Fibroblast of mammary gland (primary cell): ENCODE measurements at places on chromosomes 6 and 20.

DNA sequence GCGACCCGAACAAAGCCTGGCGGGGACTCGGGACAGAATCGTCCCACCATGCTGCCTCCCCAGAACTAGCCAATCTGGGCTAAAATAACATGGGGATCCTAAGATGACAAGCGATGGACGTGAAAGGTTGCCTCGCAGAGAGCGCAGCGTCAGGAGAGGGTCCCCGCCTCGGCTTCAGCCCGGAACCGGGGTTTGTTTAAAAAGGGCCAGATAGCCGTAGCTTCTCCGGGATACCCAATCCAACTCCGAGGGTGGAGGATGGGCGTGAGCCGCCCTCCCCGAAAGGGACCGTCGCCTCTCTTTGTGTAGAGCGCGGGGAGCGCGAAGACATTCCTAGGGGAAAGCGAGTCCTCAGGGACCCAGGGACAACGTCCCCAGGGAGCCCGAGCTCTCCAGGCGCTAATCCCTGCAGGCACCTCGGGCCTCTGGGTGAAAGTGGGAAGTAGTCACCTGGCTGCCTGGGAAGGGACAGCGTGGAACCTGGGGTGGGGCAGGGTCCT, 643 bp downstream of the CD24 start:
- no peak for DNase-seq

GRCh38 chr20:12729326-12729725, 279.4 kb upstream of the SPTLC3 start:
- DNase-seq = no peak

DNA sequence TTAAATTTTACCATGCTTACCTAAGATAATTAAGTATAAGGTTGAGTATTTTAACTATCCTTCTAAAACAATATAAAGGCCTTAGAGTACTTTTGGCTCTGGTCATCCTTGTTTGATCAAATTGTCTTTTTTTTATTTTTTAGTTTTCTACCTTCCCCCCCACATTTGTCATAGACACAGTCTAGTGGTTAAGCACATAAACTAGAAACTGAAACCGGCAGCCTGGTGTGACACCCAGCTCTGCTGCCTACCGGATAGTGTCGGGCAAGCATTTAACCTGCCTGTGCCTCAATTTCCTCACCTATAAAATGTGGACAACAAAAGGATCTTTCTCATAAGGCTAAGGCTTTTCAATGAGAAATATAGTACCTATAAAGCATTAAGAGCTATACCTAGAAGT, 21.6 kb upstream of the TULP4 start:
- DNase-seq = no peak

- no peak for DNase-seq
These were observed 4.3 kb downstream of the ARFRP1 start for GRCh38 chr20:63703471-63703975.

DNA sequence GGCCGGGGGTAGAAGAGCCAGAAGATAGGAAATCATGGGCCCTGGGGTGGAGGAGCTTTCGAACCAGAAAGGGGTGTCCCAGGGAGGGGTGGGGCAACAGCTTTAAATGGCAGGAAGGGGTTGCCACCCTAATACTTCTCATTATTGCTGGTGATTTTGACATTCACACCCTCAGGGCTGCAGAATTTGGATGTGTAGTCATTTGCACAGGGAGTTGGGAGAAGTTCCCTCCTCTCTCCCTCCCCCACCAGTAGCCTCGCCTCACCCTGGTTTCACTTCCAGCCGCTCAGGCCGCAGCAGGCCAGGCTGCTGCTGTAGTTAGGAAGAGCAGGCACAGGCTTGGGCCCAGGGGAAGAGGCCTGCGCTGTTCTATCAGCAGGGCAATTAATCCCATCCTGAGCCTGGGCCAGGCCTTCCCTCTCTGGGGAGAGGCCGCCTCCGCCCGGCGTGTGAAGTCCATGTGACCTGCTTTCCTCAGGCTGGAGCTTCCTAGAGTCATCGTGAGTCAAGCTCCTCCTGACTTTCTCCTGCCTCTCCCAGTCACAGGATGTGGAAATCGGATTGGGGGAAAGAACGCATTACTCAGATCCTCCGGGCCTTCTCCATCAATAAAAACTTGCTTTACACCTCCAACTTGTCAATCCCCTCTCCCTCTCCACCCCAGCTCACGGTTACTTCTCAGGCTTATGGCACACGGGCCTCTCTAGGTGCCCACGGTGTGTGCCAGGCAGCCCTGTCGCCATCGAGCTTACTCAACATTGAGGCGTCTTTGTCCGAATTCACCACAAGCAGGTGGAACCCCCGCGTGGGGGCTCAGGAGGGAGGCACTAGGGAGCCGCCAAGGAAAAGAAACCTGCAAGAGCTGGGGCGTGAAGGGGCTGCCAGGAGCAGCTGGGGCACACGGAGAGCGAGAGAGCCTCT, 7.8 kb downstream of the ADTRP start:
- peak; percentile 100 for DNase-seq

- no peak for DNase-seq
These were observed 43.7 kb upstream of the TBC1D7 start for GRCh38 chr6:13372076-13372475.

DNA sequence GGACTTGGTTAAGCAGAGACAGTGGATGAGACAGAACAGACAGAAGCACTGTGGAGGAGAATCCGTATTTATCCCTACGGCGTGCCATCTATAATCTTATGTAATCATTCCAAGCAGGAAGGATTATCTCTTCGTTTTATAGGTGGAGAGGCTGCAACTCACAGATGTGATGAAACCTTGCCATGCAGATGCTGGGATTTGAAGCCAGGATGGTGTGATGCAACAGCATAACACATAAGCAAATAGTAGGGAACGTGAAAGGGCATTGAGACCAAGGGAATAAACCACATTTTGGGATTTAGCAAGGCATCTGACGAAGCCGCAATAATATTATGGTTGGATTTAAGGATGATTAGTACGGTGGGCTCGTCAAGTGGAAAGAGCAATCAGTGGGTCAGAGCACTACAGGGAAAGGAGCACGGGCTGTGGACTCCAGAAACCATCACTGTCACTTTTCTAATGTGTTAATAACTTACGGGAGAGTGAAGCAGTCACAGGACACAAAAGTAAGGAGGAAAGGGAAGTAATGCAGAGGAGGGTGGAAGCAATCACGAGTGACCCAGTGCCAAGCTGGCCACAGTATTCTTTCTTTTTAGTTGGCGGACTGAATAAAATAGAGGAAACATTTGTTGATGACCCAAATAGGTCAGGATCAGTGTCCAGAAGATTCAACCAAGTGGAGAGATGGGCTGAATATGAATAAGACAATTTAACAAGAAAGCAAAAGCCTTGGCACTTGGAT, 119.6 kb upstream of the EDN1 start:
- DNase-seq = peak; percentile 48

DNA sequence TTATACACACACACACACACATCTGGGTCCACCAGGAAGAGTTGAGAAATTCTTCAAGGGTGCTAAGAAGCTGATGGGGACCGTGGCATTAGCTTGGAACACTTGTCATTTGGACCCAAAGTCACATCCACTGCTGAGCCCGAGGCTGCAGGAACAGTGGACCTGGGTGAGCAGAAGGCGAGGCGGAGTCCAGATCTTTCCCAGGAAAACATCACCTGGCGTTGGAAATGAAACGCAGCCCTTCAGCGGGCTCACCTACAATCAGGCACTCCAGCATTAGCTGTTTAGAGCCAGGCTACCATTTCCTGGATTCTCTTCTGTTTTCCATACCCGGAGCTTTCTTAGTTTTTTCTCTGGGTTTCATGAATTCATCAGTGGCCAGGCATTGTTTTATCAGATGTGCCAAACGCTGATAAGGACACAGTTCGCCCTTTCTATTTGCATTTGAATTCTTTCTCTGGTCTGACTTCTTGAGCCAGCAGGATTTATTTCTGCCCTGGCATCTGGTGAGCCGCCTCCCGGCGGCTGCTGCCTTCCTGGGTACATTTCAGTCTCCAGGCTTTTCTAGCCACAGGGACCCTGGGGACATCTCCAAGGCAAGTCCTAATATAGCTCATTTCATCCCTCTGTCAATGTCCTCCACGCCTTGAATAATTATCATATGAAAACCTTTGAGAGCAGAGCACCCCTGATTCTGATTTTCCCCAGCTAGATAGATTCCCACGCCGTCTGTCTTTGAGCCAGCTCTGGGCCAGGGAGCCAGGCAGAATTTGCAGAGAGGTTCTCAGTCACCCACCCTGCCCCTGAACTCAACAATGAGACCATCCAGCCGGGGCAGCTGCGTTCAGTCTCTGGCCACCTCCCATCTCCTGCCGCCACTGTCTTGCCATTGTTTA, 170.9 kb downstream of the TTLL2 start:
- no peak for DNase-seq

DNA sequence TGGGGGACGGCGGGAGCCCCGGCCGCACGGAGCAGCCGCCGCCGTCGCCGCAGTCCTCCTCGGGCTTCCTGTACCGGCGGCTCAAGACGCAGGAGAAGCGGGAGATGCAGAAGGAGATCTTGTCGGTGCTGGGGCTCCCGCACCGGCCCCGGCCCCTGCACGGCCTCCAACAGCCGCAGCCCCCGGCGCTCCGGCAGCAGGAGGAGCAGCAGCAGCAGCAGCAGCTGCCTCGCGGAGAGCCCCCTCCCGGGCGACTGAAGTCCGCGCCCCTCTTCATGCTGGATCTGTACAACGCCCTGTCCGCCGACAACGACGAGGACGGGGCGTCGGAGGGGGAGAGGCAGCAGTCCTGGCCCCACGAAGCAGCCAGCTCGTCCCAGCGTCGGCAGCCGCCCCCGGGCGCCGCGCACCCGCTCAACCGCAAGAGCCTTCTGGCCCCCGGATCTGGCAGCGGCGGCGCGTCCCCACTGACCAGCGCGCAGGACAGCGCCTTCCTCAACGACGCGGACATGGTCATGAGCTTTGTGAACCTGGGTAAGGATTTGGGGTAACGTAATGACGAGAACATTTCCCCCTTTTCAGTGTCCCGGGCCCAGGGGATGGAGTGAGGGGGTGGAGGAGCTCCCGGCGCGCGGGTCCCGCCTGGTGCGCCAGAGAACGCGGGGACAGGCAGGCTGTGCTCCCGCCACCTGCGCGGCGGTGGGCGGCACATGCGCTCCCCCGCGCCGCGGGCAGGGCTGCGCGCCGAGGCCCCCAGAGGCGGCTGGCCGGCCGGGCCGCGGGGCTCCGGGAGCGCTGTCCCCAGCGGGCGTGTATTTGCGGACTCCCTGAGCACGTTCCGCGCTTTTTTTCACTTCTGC, 1.4 kb downstream of the BMP6 start:
- no peak for DNase-seq

DNA sequence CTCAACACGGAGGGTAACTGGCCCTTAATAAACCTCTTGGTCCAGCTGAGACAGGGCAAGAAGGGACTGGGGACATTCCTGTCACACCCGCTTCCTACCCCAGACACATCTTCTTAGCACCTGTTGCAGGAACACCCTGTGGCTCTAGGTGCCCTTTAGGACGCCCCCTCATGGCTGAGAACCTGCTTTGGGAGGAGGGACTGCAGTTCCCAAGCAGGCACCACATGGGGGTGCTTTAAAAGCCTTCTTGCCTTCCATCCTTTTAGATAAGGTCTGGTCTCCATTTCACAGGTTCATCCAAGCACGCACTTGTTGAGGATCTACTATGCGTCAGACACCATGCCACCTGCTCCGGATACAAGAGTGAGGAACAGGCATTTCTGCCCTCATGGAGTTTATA, 26.6 kb downstream of the NSFL1C start:
- DNase-seq = peak; percentile 26

GRCh38 chr20:38460040-38460623, 12.5 kb upstream of the RALGAPB start:
- peak; percentile 67 for DNase-seq

DNA sequence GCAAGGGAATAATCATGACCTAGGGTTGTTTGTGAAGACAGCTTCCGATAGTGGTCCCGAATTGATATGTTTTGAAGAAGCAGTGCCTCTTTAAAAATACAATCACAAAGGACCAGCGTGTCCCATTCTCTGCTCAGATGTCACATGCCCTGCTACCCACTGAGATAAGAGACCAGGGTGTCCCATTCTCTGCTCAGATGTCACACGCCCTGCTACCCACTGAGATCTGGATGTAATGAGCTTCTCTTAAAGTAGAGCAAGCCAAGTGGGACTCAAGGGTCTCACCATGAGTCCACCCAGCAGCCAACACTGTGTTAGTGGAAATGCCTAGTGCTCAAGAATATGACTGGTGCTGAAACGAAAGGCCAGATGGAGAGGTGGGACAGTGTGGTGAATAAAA, 22.2 kb downstream of the RIN2 start:
- no peak for DNase-seq

DNA sequence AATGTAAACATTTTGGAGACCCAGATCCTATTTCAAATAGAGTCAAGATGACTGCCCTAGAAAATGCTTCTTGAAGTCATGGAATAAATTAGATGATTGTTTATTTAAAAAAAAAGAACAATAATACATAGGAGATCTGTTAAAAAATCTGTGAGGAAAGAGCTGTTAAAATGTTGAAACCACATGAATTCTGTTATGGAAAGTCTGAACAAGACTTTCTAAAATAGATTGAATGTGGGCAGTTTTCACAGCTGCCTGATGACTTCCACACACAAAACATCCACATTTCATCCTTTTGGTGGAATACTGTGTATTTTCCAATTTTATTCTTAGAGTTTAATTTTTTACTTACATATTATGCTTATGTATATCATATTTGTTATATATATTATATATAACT, 186.1 kb downstream of the LAMA2 start:
- DNase-seq = no peak

- no peak for DNase-seq
These were observed 20.7 kb upstream of the KCNB1 start for GRCh38 chr20:49503176-49503575.

- no peak for DNase-seq
These were observed 24.4 kb downstream of the TREML4 start for GRCh38 chr6:41252401-41253169.

DNA sequence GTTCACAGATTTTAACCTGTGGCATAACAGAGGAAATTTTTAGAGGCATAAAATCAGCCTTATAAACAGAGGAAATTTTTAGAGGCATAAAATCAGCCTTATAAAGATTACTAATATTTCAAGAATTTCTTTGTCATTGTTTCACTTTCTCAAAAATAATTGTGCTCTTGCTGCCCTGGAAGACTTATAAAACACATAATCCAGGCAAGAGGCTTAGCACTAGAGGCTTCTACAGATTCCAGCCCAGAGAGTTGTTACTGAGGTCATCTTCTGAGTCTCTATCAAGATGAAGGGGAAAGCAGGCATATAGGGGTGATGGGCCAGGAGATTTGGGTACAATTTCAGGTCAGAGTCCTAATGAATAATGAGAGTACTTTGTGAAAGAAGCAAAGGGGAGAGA, 85.7 kb downstream of the RFPL4B start:
- no peak for DNase-seq

DNA sequence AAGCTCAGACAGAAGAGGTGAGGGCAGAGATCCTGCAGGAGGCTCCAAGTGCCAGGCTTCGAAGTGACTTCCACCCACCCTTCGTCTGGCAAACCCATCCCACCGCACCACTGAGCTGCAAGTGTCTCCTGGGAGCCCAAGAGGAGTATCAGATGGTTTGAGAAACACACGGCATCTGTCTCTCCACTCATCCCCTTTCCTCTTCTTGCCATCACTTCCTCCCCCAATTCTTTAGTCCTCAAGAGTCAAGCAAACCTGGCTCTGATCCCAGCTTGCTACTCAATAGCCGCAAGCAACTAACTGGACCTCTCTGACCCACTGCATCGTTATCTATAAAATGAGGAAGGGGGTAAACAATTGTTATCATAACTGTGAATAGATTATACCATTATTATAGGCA, 142.1 kb downstream of the BMP7 start:
- no peak for DNase-seq

GRCh38 chr6:157579467-157580031, 198.6 kb downstream of the ZDHHC14 start:
- DNase-seq = peak; percentile 2
